NCI-H2227 treated with DMSO at 0.1 percent for 48 hours (cell line): ENCODE measurements at places on chromosomes 3 and 15.

DNA sequence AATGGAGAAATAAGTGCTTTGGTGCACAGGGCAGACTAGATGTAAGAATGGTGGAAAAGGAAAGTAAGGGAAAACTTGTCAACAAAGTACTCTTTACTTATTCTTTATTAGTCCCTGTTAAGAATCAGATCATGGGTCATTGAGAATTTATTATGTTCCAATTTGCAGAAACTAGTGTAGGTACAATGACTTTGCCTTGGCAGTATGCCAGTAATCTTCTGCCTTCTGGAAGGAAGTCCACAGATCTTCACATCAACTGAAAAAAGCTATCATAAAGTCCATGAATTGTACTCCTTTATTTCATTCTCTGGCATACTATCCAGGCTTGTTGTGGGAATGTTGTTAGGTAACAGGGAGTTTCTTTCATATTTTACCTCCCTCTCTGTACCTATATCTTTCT, 88.2 kb upstream of the FLNB start:
- DNase-seq = no peak

GRCh38 chr3:54020436-54020835, 101.9 kb upstream of the CACNA2D3 start:
- DNase-seq = no peak

DNA sequence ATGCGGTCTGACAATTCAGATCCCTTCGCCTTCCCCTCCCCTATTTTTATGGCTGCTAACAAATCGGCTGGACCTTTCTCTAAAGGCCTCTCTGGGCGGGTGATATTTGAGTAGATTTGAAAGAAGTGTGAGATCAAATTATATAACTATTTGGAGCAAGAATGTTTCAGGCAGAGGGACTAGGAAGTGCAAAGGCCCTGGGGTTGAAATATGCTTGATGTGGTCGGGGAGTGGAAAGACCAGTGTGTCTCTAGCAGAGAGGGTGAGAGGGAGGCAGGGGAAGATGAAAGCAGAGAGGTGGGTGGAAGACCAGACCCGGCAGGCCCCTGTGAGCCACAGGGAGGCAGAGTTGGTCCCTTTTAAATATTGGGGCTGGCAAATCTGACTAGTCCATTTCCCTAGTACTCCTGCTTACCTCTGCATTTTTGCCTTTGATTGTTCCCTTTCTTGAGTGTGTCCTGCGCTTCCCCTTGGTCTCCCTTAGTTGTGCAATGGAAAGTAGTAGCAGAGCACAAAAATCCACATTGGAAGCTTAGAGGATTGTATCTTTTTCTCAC, 32.3 kb downstream of the SLCO3A1 start:
- DNase-seq = no peak

GRCh38 chr3:155747286-155747945, 2.5 kb upstream of the PLCH1 start:
- no peak for DNase-seq

DNA sequence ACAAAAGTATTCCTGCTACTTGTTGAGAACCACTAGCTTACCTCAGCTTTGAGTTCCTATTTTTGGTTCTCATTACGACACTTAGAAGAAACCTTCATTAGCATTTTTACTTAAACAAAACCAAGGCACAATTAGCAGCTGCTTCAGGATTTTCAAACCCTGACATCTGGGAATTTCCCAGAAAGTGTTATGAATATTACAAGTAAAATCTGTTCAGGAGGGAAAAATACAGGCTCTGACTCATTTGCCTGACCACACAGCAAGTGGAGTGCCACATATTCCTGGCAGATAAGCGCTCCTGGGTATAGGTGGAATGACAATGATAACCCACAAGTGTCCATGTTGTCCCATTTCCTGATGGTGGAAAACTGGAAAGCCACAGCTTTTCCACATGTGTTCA, 10.3 kb upstream of the RFTN1 start:
- DNase-seq = no peak
